ENCODE measurements at places on chromosomes 3 and 15.

- no peak for DNase-seq
Observed at GRCh38 chr15:78315686-78316282, 16.4 kb upstream of the SKIC8 start.

DNA sequence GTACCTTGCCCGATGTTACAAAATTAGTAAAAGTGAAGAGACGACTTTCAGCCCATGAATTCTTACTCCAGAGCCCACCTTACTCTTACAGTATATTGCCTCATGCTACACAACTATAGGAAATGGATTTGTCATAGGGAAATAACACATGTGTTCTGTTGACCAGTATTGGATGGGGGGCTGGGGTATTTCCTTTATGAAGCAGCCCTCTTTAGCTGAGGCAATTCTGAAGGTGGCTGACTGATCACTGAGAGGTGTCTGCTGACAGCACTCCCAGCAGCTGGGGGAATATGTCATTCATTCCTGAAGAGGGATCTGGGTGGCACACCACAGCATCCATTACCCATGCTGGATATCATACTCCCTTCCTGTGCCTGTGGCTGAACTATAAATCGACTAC, 6.4 kb upstream of the GOLM2 start:
- no peak for DNase-seq

DNA sequence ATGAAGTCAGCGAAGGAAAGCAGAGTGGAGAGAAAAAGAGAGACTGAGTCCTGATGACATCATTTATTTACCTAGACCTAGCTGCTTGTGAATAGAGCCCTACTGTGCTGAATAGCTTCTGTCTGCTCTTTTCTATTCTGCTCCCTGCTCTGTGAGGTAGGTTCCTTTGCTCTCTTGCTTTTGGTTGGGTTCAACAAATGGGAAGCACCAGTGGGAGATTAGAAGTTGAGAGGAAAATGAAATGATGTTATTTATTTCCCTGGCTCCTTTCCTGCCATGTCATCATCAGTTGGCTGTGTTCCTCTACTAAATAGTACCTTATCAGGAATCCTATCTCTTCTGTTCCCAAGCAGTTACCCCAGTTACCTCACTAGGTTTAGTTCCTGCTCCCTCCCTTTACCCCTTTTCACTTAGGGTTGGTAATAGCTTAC, 23.5 kb downstream of the DTWD1 start:
- no peak for DNase-seq

DNA sequence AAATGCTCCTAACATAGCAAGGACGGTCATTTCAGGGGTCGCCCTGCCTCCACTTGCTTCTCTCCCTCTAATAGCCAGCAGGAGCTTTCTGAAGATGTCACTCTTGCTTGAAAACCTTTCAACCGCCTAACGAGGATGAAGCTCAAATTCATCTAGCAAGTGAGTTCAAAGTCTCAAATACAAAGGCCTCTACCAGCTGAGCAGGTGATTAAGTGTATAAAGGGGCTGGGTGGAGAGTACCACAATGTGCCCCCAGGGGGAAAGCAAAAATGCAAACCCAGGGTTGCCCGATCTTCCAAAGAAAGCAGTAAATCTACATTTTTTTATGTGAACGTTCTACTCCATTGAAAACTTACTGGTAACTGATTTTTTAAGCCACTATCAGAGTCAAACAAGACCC, 50.4 kb upstream of the GRIP2 start:
- no peak for DNase-seq

- DNase-seq = no peak
Observed at GRCh38 chr3:143819890-143820289, 28.4 kb downstream of the SLC9A9 start.
